Muscle of arm (tissue), 14 donors: ENCODE measurements at places on chromosomes 2 and 18. TPM values are rescaled to one million over a fixed set of nuclear protein-coding genes. Genes with fewer than 3 reads are reported as not detected.

ACMSD gene
- not detected for polyA plus RNA-seq

CHST9 gene
- 0.27 TPM for polyA plus RNA-seq

- no peak for DNase-seq
Measured at GRCh38 chr2:239274391-239275043, 126.3 kb downstream of the HDAC4 start.

DNA sequence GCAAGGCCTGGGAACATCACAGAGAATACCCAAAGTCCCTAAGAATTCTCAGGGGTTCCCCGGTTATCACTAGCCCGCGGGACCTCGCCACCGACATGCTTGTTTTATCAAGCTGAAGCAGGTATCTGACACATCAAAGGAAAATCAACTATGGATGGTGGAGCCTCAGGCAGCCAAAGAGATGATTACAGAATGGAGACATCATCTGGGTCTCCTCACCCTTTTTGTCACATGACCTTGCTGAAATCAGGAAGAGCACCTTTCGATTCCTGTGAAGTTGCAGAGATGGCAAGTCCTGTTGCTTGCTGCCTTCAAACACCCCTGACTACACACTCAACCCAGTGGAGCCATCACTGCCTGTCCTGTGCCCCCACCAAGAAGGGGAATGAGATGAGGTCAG is 19.2 kb upstream of the CAB39 start:
- DNase-seq, result no peak

DNA sequence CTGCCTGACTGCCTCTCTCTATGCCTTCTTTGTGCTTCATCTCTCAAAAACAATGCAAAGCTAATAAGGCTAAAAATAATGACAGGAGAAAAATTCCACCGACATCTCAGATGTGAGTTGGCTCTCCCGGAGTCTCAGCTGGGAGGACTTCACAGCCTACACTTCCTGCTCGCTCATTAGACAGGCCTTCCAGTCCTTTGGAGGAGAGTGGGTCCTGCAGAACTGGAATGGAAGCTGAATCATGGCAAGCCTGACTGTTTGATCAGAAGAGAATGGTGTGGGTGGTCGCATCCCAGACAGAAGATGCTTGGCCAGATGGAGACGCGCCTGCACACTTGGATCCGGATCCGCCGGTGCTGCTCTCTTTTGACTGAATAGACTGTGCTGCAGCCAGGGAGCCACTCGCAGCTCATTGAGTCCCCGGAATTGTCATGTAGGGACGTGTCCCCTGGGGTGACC is 49.7 kb downstream of the TRIB2 start:
- no peak for DNase-seq

DNA sequence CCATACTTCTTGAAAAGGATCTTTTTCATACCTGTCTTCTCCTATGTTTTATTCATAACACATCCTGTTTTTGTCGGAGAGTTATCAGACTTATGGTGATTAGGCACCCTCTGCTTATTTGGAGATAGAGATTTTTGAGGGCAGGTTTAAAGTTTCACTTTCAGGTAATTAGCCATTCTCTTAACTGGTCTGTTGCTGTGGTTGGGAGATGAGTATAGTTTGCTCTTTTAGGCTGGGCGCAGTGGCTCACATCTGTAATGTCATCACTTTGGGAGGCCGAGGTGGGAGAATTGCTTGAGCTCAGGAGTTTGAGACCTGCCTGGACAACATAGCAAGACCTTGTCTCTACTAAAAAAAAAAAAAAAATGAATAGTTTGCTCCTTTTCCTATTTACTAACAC is 25.3 kb downstream of the SFTPB start:
- DNase-seq, result no peak

DNA sequence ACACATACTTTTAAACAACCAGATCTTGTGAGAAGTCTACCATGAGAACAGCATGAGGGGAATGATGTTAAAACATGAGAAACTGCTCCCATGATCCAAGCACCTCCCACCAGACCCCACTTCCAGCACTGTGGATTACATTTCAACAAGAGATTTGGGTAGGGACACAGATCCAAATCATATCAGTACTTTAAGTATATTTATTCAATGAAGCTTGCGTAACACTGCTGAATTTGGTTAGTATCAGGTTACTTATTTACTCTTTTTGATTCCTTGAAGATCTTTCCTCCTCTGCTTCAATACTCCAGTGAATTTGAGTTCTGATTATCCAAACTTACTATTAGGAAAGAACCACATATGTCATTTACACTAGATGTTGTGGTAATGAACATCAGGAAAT is 418.6 kb downstream of the PIK3C3 start:
- DNase-seq, result no peak
